ENCODE measurements at places on chromosomes 1 and 21. TPM values are rescaled to one million over a fixed set of nuclear protein-coding genes. Genes with fewer than 3 reads are reported as not detected.

DNA sequence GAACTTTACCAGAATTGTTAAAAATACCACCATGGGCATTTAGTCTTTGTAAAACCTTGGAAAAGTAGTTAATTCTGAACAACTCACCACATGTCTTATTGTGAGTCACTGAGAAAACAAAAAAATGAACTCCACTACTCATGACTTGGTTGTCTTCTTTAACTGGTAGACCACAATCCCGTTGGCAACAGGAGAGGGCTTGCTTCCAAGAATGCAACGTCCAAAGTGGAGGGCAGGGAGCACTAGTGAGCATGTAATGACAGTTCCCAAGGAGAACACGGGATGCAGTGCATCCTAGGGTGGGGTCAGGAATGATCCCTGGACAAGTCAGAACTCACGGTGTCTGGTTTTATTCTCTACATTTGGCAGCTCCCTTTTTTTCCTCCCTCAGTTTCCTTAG lies 15.2 kb upstream of the HMCN1 start:
- peak; percentile 22 for DNase-seq

OSCP1 gene
- 6.3 TPM for total RNA-seq

GALE gene
- 32.6 TPM for total RNA-seq

PDC gene
- not detected for total RNA-seq

DNA sequence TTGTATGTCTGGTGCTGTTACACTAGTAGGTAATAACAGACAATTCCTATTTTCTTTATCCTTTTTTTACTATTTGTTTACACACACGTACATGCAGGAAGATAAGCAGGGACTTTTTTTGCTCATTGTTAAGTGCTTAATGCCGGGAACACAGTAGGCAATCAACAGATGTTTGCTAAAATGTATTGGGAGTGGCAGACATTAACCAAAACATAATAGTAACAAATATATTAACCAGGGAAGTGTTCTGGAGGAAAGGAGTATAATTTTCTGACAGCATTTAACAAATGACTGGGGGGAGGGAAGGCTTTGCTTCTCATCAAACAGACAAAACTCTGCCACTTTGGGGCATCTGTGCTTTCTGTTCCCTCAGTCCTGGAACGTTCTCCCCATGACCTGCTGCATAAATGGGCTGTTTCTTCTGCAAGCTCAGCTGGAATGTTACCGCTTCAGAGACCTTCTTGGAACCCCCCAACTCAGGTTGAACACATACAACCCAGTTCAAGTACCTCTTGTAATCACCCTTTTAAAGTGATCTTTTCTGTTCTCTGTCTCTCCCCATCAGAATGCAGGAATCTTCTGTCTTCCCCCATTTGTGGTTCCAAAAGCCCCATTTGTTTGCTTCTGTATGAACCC lies 2.1 kb downstream of the CR1L start:
- DNase-seq: no peak

- DNase-seq: peak; percentile 74
Measured at GRCh38 chr21:26280775-26281174, 110.2 kb upstream of the APP start.

HCRTR1 gene
- total RNA-seq: not detected

DDR2 gene
- total RNA-seq: 4.4 TPM

OR10Z1 gene
- not detected for total RNA-seq

DNA sequence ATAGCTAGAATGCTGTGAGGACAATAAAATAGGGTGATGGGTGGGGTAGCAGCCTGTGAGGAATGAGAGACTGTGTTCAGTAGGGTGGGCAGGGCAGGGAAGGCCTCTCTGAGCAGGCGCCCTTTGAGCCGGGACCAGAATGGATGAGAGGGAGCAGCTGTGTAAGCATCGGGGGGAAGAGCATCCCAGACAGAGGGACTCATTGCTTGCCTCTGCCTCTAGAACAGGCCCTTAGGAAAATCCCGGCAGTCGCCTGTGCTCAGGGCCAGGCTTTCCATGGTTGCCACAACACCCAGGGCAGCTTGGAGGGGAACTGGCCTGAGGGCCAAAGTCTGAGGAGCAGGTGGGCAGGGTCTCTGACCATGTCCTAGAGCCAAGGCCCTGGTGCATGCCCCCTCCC lies 774 bp downstream of the SLC2A7 start:
- no peak for DNase-seq

DNA sequence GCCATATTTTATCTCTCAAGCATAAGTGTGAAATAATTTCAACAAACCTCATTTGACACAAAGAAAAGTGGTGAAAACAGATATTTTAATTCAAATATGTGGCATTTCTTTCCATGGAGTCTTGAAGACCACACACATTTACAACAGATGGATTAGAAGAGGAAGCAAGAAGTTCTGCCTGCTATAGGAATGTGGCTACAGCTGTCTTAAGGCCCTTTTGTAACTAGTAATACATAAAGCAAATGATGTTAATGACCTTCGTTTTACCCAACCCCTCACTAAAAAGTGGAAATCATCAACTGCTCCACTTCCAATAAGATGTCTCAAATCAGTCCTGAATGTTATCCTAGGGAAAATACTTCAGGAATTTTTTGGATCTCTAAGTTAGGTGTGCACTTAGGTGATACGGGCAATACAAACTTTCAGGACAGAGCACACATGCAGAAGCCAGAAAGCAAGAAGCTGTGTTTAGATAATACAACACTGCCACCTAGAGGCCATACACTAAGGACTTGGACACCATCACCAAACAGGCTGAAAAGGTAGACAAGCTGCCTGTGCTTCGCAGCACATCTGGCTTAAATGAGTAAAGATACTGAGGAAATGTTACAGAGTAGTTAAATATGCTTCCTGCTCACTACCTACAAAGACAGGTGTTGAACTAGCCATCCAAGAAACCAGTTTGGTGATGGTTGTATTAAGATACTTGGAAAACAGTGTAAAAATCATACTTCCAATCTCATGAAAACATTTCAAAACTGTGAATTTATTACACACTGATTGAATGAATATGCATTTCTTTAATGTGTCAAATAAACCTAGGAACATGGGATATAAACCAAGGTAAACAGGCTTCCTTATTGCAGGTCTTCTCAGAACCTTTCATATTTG lies 24.4 kb downstream of the RRAGC start:
- DNase-seq: no peak

GRCh38 chr1:198934901-198935305 lies 296.1 kb downstream of the PTPRC start:
- no peak for DNase-seq

GJA9 gene
- total RNA-seq: not detected

MASP2 gene
- not detected for total RNA-seq

- no peak for DNase-seq
Measured at GRCh38 chr1:109649491-109649914, 6.4 kb upstream of the GSTM4 start.

COL11A1 gene
- 0.76 TPM for total RNA-seq

GRCh38 chr1:218425647-218426342 lies 80.7 kb downstream of the TGFB2 start:
- no peak for DNase-seq

GRCh38 chr1:54407404-54408146 lies 1.4 kb upstream of the SSBP3 start:
- peak; percentile 39 for DNase-seq

DNA sequence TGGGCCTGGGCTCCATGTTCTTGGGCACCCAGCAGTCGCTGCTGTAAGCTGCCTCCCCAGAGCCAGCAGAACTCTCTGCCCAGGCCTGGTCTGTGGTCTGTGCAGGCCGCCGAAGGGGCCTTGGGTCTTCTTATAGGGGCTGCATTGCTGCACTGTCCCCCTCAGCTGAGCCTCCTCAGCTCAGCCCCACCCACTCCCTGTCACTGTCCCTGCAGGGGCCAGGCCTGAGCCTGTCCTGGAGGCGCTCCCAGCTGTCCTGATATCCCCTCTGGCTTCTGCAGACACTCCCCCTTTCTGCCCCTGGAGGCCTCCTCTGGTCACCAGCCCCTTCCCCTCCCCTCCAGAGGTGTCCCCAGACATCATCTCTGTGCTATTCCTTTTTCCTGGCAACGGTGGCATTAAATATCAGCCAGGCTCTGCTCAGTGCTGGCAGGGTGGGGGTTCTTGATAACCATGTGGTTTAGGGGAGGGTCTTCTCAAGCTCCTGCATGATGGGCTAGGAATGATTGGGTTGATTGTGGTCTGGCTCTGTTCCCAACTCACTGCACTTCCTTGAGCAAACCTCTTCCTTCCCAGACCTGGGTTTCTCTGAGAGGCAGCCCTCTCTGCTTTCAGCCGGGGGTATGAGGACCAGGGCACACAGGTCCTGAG lies 3.7 kb upstream of the FOXO6 start:
- no peak for DNase-seq

- no peak for DNase-seq
Measured at GRCh38 chr1:42429603-42430002, 26.2 kb downstream of the ZMYND12 start.

- DNase-seq: no peak
Measured at GRCh38 chr1:149978547-149979023, 31.9 kb downstream of the OTUD7B start.

PHGDH gene
- 280 TPM for total RNA-seq

DNA sequence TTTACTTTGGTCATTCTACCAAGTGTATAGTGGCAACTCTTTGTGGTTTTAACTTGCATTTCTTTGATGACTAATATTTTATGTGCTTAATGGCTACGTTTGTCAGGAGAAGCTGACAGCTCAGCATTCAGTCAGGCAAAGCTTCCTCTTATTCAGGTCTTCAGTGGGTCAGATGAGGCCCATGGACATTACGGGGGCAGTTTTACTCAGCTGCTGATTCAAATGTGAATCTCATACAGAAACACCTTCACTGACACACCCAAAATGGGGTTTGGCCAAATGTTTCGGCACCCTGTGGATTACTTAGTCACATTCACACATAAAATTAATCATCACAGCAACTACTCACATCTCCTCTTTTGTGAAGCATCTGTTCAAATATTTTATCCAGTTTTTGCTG lies 104.9 kb upstream of the PLD5 start:
- no peak for DNase-seq

RAB25 gene
- total RNA-seq: not detected

IQCC gene
- 2.7 TPM for total RNA-seq

- DNase-seq: peak; percentile 8
Measured at GRCh38 chr1:228345201-228345930, 61.3 kb downstream of the TRIM11 start.

PPIAL4G gene
- 0.61 TPM for total RNA-seq

ZNF281 gene
- 32.2 TPM for total RNA-seq

CELA3B gene
- not detected for total RNA-seq

GRCh38 chr1:22910286-22910685 lies 62.4 kb downstream of the LACTBL1 start:
- DNase-seq: no peak

HCN3 gene
- 30.5 TPM for total RNA-seq

CELA2A gene
- total RNA-seq: not detected

TTC24 gene
- total RNA-seq: not detected

RBP7 gene
- not detected for total RNA-seq

- DNase-seq: no peak
Measured at GRCh38 chr1:239802275-239802674, 289.4 kb upstream of the FMN2 start.

- DNase-seq: no peak
Measured at GRCh38 chr1:62876535-62876934, 92.6 kb downstream of the ATG4C start.

- DNase-seq: peak; percentile 79
Measured at GRCh38 chr1:156356875-156357534, 12.0 kb upstream of the RHBG start.

CD164L2 gene
- total RNA-seq: not detected

TEKT2 gene
- 1.6 TPM for total RNA-seq

DNA sequence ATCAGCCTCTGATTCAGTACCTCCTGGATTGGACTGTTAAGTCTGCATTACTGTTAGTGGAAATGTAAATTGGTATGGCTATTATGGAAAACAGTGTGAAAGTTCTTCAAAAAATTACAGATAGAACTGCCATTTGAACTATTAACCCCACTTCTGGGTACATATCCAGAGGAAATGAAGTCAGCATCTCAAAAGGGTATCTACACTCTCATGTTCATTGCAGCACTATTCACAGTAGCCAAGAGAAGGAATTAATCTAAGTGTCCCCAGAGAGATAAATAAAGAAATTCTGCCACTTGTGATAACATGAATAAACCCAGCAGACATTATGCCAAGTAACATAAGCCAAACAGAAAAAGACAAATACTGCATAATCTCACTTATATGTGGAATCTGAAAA lies 676.0 kb downstream of the PLA2G4A start:
- DNase-seq: no peak

DNA sequence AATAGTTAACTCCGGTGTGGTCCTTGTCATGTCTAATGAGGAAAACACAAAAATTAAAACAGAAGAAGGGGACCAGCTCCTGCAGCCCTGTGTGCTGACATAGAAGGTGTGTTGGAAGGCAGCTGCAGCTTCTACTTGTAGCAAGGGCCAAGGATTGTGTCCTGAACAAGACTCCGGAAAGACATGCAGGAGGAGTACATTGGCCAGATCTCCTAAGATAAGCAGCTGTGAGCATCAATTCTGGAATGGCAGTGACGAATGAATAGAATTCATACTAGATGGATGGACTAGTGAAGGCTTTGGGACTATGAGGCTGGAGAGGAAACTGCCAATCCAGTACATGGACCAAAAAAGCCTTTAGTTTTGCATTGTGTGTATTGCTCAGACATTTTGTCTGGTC lies 19.3 kb downstream of the RPS6KA1 start:
- DNase-seq: no peak

PAQR7 gene
- 6.4 TPM for total RNA-seq

ENAH gene
- 265 TPM for total RNA-seq

DNA sequence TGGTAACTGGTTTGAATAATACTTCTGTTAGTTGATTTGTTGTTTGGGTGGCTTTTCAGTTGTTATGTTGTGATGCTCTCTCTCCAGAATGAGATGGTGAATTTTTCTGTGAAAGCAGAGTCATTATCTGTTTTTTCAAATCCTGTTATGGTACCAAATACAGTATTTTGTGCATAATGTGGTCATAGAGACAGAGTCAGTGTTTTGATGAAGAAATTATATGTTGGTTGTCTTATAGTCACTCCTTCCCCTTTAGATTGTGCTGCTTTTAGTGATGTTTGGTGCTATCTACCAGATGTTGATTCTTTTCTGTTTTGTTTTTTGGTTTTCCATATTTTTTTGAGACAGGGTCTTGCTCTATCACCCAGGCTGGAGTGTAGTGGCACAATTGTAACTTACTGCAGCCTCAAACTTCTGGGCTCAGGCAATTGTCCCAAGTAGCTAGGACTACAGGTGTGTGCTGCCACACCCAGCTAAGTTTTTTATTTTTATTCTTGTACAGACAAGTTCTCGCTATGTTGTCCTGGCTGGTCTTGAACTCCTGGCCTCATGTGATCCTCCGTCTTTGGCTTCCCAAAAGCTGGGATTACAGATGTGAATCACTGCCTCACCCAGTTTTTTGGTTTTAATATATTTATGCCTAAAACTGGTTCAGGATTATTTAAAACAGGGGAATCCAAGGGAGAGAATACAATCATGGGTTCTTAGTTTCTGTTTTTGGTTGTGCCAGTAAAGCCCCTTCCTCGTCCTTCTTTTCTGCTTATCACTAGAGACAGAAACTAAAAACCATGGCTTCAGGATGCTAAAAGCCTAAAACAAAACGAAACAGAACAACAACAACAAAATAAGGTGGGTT lies 7.3 kb downstream of the PPP2R5A start:
- no peak for DNase-seq

FCRLB gene
- total RNA-seq: 0.34 TPM

- DNase-seq: no peak
Measured at GRCh38 chr1:204617256-204618147, 68.0 kb downstream of the LRRN2 start.
